NCI-H1930 (cell line): ENCODE measurements at places on chromosomes 5 and 9.

GRCh38 chr5:173243831-173244305 lies 8.9 kb upstream of the NKX2-5 start:
- DNase-seq = no peak

- no peak for DNase-seq
These were observed 9.0 kb downstream of the C5orf63 start for GRCh38 chr5:127064253-127064840.

- DNase-seq = no peak
These were observed 192.3 kb downstream of the PALM2AKAP2 start for GRCh38 chr9:109972026-109972882.

- no peak for DNase-seq
These were observed 8.7 kb downstream of the PAPPA start for GRCh38 chr9:116162241-116162781.

DNA sequence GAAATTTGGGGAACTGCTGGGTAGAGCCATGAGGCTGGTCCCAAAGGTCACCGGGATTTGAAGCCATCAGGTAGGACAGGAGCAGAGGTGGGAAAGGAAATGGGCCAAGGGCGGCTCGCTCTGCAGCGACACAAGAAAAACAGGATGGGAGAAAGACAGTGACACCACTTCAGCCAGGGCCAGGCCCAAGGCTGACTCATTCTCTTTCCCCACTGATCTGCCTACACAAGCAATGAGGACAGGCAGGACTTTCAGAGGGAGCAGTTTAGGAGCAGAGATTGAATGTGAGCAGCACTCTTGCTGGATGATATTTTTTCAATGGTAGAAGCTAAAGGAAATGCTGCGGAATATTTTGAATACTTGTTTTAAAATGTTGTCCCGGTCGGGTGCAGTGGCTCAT lies 3.5 kb downstream of the RUFY1 start:
- no peak for DNase-seq

DNA sequence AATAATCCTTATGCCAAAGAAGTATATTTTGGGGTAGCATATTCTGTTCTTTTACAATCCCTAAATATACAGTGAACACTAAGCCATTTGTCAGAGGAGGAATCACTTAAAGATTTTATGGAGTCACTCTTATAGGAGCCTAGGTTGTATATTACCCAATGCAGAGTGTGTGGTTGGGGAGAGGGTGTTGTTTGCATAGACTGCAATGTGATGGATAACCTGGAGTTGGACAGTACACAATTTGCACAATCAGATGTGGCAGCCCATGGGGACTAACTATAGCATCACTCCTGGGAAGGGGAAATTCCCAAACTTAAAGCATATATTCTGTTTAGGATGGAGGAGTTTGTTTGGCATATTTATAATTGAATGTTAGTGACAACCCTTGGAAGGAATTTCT lies 9.6 kb upstream of the NDFIP1 start:
- no peak for DNase-seq

DNA sequence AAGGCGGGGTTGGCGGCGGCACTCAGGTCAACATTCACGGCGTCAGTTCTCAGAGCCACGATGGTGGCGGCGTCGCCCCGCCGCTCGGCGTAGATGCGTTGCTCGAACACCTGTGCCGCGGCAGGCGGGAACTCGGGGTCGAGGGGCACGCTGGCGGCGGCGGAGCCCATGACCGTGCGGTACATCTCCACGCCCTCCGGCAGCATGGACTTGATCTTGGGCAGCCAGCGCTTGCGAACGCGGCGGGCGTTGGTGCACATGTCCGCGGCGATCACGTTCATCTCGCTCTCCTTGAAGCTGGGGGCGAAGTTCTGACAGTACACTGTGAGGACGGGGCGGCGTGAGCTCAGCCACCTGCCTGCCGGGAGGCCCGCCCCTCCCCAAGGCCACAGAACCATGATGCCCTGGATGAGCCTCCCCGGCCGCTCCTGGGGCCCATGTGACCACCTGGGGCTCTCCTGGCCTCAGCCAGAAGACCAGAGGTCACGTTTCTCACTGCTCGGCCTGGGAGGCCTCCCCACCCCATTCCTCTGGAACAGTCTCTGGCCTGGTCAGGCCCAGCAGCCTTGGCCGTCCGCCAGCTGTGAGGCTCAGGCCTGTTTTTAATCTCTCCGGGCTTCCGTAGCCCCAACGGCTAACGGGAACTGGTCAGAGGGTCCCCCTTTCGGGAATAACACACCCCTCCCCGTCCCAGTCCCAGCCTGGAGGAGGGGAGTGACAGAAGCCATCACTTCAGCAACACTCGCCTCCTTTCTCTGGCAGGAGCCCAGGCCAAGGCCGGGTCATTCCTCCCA lies 50.7 kb upstream of the UBAC1 start:
- DNase-seq = no peak
